Fibroblast of skin of back (primary cell): ENCODE measurements at places on chromosomes 4 and X.

- DNase-seq = peak; percentile 33
Observed at GRCh38 chr4:166324321-166324720, 451.3 kb downstream of the TLL1 start.

- no peak for DNase-seq
Observed at GRCh38 chr4:110624904-110625494, 2.1 kb upstream of the PITX2 start.

- DNase-seq = peak; percentile 92
Observed at GRCh38 chr4:77022560-77023179, 53.1 kb downstream of the CCNI start.

DNA sequence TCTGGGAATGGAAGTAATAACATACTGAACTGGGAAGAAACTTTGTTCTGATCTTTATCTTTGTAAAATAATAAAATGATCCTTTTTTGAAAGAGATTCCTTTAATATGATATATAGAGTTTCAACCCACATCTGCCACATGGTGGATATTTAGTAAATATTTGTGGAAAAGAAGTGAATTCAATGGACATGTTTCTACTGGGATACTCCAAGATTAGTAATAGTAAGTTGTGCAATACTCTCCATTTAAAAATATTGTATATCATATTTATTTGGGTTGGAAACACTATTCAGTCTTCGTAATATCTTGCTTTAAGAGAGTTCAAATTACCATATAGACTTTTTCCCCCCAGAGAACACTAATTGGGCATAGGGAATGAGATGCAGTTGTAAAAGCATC lies 17.8 kb upstream of the ARSJ start:
- no peak for DNase-seq

DNA sequence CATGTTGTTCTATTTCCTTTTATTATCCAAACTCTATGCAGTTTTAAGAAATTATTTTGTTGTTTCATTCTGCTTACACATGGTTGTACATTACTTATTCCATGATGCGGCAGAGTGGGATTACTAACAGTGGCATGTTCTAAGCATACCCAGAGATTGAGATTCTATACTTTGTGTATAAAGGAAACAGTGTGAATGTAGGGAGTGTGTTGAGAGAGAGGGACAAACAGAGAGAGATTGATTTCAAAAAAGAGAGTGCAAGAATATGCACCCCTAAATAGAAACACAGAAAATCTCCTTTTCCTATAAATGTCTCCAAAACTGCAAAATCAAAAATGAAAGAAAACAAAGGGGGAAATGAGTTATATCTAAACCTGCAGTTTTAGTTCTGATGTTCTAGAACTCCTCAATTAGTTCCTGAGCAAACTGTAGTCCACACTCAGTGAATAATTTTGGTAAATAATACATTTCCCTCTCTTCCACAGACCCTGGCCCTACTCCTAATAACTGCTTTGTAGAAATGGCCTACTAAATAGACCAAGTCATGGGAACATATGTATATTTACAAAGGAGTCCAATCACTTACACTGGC lies 31.0 kb downstream of the SLC9B1 start:
- no peak for DNase-seq

DNA sequence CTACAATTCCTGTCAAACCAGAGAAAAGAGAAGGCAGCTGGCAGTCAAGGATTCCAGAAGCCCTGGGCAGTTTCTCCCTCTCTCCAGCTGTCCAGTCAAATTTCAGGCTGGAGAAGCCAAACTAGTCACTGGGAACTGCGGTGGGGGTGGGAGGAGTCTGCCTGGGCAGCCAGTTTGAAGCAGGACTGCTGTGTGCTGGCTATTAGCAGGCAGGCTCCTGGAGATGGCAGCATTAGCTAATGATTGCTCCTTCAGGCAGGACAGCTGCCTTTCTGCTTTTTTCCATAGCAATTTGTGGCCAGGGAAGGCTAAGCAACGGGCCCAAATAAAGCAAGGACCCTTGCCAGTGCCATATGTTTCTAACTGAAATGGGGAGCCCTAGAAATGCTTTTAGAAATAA lies 44.7 kb upstream of the FGF13 start:
- DNase-seq = peak; percentile 54

DNA sequence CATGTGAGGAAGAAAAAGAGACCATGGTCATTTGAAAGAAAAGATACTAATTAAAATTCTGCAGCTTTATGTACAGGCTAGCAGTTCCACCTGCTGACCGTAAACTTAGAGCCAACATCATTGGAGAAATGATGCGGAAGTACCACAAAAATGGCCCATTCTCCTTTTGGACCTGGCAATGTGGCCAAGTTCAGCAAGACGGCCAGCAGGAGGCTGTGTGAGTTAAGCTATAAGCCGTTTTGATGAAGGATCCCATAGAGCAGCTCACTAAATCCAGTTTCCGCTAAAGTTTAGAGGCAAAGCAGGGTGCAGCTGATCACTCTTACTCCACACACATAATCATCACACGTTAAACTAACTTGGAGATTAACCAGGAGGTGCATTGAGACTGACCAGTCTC lies 133.8 kb downstream of the LDB2 start:
- no peak for DNase-seq

DNA sequence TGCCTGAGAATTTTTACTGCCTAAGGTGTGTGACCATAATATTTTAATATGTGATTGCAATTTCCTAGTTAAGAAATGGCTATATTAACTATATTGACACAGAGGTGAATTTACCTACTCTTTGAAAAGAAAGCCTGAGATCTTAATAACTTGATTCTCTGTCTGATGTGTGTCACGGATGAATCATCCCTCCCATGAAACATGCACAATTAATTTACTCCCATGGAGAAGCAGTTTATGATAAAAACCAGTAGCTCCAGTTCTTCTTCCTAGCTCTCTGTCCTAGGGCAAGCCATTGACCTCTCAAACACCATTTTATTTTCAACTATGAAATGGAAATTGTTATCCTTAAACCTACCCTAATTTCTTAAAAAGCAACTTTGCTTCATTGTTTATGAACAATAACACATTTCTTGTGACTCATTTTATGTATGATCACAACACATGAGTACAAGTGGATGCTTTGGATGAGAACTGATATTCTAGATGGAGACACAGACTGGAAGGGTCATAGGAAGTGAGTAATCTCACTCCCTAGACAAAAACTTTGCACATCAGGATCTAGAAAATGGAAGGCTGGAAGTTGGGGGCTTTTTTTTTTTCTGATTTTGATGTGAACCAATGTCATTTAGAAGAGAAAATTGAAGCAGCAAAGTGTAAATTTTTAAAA lies 438.3 kb downstream of the GPAT3 start:
- peak; percentile 8 for DNase-seq

GRCh38 chr4:114208574-114209151 lies 229.2 kb upstream of the ARSJ start:
- DNase-seq = peak; percentile 81

- peak; percentile 4 for DNase-seq
Observed at GRCh38 chr4:157792716-157793115, 380.1 kb downstream of the GASK1B start.

DNA sequence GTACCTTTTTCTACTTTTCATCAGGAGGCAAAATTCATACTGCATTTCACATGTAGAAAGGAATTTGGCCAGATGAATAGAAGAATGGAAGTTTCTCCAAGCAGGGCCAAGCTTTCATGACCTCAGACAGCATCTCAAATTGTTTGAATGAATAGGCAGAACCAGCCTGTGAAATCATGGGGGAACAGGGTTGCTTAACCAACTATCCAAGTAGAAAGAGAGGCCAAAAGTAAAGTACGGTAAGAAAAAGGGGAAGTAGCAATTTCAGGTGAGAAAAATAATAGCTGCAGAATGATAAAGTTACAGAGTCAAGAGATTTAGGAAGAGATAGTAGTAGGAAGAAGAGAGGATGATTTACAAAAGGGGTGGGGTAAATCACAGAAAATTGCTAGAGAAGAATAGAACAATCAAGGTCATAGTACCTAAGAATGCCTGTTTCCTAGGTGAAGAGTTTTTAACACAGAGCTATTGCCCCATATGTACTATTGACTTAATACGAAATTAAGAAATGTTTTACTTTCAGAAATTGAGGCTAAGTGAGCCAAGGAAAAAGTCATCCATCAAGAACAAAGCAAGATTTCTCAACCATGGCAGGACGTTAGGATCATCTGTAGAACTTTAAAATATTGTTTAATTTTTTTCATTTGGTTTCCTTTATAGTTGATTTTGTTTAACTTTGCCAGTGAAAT lies 177.1 kb upstream of the TET2 start:
- no peak for DNase-seq

GRCh38 chr4:139817657-139818452 lies 152.2 kb downstream of the MGST2 start:
- DNase-seq = no peak

- DNase-seq = peak; percentile 26
Observed at GRCh38 chr4:88275516-88275915, 8.8 kb downstream of the PPM1K start.

DNA sequence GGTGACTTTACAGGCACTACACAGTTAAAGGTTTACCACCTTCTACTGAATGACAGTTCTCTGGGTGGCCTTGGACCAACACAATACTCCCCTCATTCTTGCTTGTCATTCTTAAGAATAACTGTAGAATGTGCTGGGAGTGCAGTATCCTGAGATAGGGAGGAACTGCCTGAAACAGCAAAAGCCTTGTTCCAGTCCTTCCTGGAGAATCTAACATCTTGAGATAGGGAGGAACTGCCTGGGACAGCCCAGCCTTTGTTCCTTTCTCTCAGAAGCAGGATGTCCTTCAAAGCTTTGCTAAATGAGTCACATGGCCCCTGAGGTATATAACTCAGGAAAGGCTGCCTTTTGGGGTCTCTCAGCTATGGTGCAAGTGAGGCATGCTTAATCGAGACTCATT lies 145.7 kb upstream of the MBNL3 start:
- no peak for DNase-seq

DNA sequence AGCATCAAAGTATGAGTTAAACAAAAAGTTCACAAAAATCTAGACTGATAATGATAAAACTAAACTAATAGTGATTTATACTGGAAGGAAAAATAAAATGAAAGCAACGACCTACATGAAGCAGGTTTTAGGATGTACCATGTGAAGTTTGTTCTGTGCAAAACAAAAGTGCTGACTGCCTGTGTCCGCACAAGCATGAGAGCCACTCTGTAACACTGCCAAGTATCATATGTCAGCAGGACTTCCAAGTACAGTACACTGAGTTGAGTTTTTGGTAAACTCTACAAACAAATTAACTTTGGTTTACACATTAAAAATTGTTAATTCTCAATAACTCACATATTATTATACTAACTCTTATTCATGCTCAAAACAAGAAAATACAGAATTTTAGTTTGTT lies 459.0 kb downstream of the PDGFC start:
- no peak for DNase-seq

- DNase-seq = no peak
Observed at GRCh38 chr4:39526765-39527295, 409 bp downstream of the UGDH start.

- DNase-seq = peak; percentile 48
Observed at GRCh38 chrX:113399506-113400192, 559.0 kb upstream of the AMOT start.

- no peak for DNase-seq
Observed at GRCh38 chr4:83125738-83126141, 11.2 kb upstream of the PLAC8 start.

DNA sequence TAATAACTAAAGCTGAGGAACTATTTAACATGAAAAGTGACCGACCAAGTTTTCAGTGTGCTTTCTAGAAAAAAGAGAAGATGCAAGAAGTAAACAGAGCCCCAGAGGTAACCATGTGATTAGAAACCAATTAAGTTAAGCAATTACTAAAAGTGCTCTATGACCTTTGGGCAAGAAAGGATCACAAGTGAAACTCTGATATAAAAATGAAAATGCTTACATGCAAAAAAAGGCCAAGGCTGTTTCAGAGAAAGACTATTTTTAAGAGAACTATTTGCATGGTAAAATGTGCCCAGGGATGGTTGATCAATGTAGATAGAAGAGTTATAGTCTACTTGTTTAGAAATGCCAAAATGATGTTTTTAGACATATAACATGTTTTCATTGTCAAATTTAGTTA lies 22.0 kb downstream of the KLHL15 start:
- DNase-seq = no peak

GRCh38 chrX:103550415-103551051 lies 31.2 kb upstream of the RAB40A start:
- DNase-seq = no peak

GRCh38 chr4:124189545-124189944 lies 523.0 kb downstream of the ANKRD50 start:
- no peak for DNase-seq

- DNase-seq = no peak
Observed at GRCh38 chr4:114807357-114807756, 208.8 kb downstream of the UGT8 start.

- DNase-seq = peak; percentile 9
Observed at GRCh38 chr4:16227462-16227868, 1.2 kb upstream of the TAPT1 start.

DNA sequence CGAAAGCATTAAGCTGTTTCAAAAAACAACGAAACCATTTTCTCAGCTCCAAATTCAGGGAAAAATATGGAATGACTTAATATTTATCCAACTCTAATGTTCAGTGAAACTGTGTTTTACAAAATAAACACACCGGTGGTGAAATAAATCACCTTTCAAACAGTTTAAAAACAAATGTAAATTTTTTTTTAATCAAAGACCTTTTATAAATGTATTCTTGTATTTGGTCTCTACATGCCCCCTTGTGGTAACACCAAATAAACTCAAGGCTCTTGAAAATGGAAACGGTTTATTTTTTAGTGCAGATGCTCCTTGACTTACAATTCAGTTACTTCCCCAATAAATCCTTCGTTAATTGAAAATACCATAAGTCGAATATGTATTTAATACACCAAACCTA lies 45.8 kb upstream of the ITM2A start:
- DNase-seq = peak; percentile 1

DNA sequence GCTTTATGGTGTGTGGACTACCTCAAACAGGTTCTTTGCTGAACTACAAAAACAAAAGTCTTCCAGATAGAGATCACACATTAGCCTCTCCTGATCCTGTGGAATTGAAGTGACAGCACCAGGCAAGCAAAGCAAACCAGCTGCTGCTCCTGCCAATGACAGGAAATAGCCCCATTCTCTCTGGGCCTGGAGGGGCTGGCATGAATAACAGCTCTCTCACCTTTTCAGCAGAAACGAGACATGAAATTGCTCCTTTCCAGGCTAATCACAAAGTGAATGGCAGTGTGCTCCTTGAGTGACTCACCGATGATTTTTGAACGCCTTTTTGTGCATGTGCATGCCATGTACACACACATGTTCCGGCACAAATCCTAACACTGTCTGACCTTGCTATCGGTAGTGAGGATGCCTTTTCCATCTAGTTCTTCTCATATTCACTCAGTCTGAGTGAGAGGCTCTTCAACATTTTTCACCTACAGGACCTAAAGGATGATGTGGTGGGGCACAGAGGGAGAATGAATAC lies 24.4 kb downstream of the MFAP3L start:
- no peak for DNase-seq

DNA sequence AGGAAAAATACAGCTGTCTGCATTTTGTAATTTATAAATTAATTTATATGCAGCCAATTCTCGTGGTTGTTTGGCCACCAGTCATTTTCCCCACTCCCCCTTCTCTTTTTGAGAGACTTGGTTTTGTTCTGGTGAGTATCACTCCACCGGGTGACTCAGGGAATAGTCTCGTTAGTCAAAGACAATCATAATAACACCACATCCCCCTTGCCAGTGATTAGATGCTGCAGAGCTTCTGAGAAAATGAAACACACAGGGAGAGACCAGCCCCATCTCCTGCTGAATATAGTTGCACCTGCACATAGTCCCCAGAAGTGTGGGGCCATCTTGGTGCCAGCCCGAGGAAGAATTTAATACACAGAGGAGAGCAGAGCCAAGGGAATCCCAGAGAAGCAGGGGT lies 8.0 kb upstream of the FNIP2 start:
- DNase-seq = peak; percentile 57
